Astrocyte of the spinal cord (primary cell): ENCODE measurements at places on chromosomes 12 and 14.
A peak's percentile ranks its signal among the peaks of the same experiment; 100 is the strongest.

DNA sequence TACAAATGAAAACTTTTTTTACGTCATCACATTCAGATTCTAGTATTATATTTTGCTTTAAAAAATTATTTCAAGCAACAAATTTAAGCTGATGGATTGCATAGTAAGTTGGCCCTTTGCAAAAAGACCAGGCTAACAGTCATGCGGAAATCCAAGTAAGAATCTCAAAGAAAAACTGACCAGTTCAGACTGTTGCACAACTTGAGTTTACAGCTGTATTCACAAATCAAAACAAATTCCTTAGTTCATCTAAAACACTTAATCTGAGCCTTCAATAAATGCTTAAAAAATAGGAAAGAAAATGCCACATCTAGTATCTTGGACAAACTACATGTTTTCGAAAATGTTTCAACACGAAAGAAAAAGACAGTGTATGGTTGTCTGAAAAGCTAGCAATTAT lies 847 bp downstream of the CCDC59 start:
- DNase-seq = no peak

GRCh38 chr12:48980953-48981756 lies 3.0 kb downstream of the WNT1 start:
- DNase-seq = no peak

DNA sequence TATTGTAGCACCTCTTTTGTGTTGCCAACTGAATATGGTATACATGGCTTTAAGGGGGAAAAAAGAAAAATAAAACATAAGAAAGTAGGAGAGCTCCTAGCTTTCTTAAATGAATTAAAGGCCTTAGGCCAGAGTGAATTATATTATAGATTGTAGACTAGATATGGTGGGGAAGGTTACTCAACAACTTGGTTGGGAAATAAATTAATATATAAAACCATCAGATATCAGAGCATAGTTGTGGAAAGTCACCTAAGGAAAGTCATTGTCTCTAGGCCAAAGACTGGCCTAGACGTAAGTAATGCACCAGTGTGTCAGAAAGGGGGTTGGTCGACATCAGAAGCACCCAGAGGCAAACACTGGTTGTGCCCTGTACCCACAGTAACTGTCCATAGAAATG lies 391.8 kb downstream of the RAD51B start:
- DNase-seq = no peak

GRCh38 chr12:50024805-50025186 lies 498 bp downstream of the RACGAP1 start:
- DNase-seq = no peak

- no peak for DNase-seq
Observed at GRCh38 chr14:99592933-99593753, 10.9 kb downstream of the CCDC85C start.

DNA sequence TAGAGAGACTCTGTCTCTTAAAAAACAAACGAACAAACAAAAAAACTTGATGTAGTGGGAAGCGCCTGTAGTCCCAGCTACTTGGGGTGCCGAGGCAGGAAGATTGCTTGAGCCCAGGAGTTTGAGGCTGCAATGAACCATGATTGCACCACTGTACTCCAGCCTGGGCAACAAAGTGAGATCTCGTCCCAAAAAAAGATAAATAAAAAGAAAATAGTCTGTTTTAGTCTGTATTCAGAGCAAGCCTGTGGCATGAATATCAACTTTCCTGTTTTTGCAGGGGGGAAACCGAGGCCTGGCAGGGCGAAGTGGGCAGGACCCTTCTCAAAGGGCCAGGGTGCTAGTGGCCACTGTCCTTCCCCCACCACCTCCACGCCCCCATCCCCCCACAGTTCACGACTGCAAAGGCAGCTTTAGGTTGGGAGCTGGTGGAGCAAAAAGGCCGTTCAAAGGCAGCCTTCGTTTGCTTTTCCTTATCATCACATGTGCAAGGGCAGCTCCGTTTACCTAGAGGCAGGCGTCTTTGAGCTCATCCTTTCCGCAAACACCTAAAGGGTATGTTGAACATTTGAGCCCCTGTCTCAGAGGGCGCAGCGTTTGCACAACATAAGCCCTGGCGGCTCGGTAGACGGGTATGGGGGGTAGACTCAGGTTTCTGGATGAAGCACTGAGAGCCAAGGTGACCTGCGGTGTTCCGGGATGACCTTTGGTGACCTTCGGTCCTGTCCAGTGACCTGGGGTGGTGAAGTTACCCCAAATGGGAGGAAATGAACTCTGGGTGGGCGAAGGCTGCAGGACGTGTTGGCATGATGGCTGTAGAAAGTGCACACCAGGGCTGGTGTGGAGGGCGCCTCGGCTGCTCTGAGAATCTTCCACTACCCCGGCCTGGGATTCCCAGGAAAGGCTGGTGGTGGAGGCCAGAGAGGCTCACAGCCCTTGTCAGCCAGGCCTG lies 8.7 kb upstream of the MEG3 start:
- DNase-seq = no peak

DNA sequence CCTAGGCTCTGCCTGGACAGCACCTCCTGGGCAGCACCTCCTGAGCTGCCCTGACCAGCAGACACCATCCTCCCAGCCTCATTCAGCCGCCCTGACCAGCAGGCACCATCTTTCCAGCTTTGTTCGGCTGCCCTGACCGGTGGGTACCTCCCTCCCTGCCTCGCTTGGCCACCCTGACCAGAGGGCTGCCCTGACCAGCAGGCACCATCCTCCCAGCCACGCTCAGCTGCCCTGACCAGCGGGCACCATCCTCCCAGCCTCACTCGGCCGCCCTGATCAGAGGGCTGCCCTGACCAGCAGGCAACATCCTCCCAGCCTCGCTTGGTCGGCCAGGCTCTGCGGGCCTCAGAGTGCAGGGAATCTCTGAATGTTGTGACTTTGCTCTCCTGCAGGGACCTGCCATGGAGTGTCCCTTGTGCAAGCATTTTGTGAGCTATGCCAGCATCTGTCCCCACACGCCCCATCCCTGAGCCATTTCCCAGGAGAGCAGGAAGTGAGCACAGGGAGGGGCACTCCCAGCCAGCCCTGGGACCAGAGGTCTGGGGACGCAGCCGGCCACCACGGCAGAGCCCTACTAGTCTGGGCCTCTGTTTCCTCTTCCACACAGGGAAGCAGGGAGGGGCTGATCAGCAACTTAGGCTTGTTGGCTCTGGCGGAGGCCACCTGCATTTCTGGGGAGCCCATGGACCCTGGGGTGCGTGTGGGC lies 265.5 kb downstream of the SEC23A start:
- DNase-seq = no peak

DNA sequence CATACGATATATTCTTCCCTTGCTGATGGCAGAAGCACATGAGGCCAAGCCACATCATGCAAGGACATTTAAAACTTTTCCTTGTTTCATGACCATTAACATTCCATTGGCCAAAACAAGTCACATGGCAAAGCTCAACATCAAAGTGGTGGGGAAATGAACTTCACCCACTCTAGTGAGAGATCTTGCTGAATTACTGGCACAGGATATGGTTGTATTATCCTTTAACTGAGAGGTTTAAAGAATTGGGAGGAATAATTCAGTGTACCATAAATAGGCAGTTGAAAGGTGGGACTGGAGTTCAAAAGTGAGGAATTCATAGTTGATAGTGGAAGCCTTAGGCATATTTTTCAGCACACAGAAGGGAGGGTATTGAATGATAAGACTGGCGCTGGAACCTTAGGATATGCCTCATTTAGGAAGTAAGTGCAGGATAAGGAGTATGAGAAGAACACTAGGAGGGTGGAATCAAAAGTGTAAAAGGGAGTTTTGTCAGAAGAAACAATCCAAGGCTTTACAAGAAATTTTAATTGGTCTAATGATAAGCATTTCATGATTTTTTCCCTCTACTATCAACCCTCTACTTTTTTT lies 398.8 kb downstream of the C12orf75 start:
- DNase-seq = no peak

GRCh38 chr12:124824195-124824594 lies 39.5 kb downstream of the SCARB1 start:
- no peak for DNase-seq

DNA sequence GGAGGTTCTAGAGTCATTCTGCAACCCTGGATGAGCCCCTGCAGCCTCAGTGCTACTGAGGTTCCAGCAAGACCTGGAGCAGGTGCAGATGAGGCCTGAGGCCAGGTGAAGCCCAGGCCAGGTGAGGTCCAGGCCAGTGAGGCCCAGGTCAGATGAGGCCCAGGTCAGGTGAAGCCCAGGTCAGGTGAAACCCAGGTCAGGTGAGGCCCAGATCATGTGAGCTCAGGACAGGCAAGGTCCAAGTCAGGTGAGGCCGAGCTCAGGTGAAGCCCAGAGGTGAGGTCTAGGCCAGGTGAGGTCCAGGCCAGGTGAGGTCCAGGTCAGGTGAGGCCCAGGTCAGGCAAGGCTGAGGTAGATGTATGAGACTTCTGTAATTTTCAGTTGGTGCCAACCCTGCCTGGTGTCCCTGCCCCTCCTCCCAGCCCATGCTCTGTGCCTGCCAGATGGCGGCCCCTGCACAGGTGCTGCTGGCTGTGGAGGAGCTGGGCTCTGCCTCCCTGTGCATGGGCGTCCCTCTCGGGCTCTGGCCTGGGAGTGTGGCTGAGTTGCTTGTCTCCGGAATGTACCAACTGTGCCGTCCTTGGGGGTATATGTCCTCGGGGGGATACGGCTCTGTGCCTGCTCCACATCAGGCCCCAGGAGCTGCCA lies 388.5 kb downstream of the TMEM121 start:
- DNase-seq = no peak

GRCh38 chr14:28298156-28298555 lies 468.4 kb upstream of the FOXG1 start:
- DNase-seq = peak; percentile 31

DNA sequence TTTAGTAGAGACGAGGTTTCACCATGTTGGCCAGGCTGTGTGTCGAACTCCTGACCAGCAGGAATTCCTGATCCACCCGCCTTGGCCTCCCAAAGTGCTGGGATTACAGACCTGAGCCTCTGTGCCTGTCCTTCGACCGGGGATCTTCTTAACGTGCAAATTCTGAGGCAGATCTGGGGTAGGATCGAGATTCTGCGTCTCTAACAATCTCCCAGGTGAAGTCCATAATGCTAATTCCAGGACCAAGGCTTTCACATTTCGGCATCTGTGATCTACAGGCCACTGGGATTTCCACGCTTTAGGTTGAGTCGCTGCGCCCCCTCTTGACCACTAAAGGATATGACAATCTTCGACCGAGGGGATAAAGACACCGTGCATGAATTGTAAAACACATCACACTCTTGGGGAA lies 24.8 kb downstream of the FOS start:
- DNase-seq = peak; percentile 69

DNA sequence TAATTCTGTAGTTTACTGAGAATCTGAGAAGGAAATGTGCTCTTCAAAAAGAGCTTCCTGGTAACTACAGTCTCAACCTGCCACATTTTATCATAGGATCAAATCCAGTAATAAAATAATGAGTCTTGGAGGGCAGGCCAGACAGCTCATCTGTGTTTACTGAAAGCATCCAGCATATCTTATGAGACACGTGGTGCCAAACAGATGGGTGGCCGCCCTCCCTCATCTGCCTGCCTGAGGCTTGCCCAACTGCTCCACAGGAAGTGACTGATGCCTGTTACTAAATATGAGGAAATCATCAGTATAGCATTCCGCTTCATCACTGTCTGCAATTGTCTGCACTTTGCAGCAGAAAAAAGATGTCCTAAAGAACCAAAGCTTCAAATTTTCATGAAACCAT lies 13.5 kb downstream of the DHRS7 start:
- peak; percentile 72 for DNase-seq

GRCh38 chr14:65356327-65356836 lies 56.1 kb upstream of the FUT8 start:
- peak; percentile 78 for DNase-seq

DNA sequence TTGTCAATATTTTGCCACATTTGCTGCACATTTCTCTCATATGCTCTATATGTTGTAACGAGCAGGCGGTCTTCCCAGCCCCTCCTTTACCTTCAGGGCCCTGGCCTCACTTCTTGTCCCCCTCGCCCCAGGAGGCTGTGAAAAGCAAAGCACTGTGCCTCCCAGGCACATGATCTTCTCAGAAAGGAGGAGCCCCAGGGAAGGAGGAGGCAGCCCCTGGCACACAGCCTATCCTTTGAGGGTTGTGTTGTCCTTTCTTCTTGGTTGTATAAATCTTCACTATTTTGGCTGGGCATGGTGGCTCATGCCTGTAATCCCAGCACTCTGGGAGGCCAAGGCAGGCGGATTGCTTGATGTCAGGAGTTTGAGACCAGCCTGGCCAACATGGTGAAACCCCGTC lies 77.0 kb downstream of the PPP2R5C start:
- DNase-seq = no peak

GRCh38 chr12:20475542-20475941 lies 107.2 kb downstream of the PDE3A start:
- no peak for DNase-seq

GRCh38 chr14:48693793-48694192 lies 892.4 kb downstream of the RPS29 start:
- DNase-seq = no peak

DNA sequence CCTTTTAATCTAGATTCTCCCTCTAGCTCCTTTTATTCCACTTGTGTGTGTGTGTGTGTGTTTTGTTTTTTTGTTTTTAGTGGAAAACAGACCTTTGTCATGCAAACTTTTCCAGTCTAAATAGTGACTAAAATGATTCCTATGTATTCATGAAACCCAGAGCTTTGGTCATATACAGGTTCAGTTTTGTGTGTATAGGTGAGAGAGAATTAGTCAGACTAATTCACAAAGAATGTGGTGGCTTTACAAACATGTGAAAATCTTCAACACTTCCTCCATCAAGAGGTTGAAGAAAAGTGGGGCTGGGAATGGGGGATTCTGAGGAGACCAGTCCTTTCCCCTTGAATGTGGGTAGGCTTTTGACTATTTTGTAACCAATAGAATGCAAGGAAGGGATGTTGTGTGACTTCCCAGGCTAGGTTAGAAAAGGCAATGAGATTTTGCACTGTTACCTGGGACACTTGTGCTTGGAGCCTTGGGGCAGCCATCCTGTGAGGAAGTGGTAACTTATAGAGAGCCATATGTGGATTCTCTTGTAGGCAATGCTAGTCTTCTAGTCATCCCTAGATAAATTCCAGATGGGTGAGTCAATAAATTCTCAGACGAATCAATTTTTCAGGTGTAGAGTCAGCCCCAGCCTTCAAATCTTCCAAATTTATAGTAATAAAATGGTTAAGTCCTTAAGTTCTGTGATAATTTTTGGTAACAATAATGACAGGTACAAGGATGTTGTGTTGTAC lies 236.1 kb downstream of the CEP128 start:
- no peak for DNase-seq

DNA sequence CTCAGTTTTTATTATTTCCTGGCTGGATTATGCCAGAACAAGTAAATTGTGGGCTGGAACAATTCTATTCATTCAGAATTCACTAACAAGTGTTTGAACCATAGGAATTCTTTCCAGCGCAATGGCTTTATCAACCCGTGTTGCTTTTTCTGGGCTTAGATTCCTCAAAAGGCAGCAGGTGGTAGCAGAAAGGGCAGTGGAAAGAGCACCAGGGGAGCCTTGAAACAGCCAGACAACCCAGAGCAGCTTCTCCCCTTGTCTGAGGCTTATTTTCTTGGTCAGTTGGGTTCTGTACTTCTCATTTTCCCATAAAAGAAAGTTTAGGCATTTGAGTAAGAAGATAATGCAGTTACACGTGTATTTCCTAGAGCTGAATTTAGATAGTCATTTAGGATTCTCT lies 130.7 kb downstream of the OTOGL start:
- peak; percentile 81 for DNase-seq
